HFF-Myc (cell line): ENCODE measurements at places on chromosomes 4 and X.
A peak's percentile ranks its signal among the peaks of the same experiment; 100 is the strongest.

GRCh38 chrX:20637351-20637750 is 370.6 kb upstream of the RPS6KA3 start:
- DNase-seq = no peak

DNA sequence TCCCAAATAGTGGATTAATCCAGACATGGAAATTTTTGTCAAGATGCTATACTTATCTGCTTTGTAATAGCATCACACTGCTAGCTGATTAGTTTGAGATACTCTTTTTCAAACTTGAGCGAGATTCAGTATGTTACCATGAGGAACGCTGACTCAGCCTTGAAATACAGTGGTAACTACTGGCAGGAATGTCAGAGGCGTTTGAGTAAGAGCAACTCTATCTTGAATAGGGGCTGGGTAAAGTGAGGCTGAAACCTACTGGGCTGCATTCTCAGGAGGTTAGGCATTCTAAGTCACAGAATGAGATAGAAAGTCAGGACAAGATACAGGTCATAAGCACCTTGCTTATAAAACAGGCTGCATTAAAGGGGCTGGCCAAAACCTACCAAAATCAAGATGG is 2519.6 kb downstream of the ARAP2 start:
- DNase-seq = no peak

DNA sequence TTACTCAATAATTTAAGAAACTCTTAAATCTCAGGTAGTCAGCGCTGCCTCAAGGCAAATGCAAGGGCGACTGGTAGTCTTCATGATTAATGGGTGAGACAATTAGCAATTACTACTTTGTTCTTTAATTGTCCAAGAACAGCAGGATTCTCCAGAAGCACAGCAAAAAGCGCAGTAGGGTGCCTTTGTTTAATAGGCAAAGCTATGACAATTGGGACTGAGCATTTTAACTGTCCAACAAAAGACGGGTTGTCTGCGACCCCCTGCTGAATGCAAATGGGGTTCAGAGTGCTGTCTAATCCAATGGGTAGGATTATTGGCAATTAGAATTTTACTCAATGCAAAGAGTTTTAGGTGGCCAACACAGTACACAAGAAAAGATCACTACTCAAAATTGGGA is 286.1 kb downstream of the CHIC1 start:
- DNase-seq = no peak

DNA sequence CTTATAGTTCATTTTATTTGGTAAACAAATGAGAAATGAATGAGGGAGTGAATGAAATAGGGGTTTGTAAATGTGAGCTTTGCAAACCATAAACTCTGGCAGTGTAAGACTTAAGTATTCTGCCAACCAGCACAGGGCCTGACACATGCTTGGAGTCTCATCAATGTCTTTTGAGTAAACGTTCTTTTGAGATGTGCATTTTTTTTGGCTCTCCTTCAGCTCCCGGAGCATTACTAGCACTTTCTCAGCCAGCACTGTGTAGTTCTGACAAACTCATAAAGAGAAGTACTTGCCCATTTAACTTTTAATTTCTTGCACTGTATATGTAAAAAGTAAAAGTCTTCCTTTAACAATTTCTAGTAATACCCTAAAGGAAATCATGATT is 245.3 kb downstream of the HS3ST1 start:
- no peak for DNase-seq

DNA sequence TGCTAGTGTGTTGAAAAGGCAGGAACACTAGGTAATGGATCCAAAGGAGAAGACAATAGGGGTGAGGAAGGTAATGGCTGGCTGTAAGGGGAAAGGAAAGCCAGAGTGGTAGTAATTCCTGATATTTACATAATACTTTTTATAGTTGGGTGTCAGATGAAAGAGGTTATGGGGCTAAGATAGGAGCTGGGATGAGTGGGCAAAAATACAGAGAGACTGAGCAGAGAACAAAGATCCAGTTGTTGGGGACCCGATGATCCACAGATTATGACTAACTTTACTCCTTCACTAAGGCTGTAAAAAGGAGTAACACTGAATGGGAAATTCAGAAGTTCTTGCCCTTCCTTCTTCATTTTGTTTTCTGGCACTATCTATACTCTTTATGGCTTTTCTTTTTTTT is 138.2 kb downstream of the KLHL13 start:
- no peak for DNase-seq

GRCh38 chr4:23097251-23097650 is 404.5 kb downstream of the GBA3 start:
- peak; percentile 2 for DNase-seq

- DNase-seq = no peak
Measured at GRCh38 chr4:84443523-84443922, 55.6 kb downstream of the NKX6-1 start.

GRCh38 chr4:156941940-156942548 is 29.6 kb downstream of the PDGFC start:
- DNase-seq = peak; percentile 80

DNA sequence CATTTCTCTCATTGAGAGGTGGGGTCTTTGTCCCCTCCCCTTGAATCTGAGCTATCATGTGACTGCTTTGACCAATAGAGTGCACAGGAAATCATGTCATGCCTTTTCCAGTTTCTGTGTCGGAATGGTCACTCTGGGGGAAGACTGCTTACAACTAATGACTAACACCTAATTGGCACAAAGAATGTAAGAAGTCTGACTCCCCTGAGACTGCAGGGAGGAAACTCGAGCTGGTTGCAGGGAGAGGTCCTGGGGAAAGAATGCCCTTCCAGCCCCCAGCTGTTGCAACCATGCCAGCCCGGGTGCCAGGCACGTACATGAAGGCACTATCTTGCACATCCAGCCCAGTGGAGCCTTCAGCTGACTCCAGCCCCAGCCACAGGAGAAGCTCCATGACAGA is 254.2 kb downstream of the DHX15 start:
- no peak for DNase-seq

DNA sequence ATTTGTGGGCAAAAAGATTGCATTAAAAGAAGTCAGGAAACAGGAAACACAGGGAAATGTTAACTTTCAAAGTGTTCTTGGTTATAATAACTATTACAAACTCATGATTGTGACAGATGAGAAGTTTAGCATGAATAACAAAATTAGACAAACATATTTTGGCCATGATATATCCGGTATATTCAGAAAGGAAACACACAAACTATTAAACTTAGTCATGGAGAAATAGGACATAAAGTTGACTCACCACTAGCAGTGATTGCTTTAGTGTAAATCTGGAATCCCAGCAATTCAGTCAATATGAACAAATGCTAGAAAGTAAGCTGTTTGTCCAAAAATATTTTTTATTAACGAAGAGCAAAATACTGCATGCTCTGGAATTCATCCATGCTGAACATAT is 1299.9 kb downstream of the C4orf33 start:
- no peak for DNase-seq

- DNase-seq = no peak
Measured at GRCh38 chrX:50117476-50117875, 83.3 kb downstream of the AKAP4 start.

DNA sequence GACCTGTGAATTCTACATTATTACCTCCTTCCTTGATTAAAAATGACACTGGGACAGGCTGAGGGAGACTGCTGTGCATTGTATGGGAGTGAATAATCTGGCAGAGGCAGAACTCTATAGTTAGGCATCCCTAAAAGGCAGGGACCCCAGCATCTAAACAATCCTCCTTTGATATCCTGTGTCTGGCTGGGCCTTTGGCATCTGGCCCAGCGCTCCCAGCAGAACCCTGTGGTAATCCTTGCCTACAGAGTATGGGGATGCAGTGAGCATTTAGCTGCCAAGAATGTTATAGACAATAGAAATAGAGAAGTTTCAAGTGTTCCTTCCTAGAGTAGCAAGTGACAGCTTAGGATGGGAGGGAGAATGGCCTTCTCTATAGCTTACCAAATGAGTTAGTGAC is 38.5 kb downstream of the ZCCHC12 start:
- DNase-seq = no peak
